ENCODE measurements at places on chromosomes 2 and 18.

DNA sequence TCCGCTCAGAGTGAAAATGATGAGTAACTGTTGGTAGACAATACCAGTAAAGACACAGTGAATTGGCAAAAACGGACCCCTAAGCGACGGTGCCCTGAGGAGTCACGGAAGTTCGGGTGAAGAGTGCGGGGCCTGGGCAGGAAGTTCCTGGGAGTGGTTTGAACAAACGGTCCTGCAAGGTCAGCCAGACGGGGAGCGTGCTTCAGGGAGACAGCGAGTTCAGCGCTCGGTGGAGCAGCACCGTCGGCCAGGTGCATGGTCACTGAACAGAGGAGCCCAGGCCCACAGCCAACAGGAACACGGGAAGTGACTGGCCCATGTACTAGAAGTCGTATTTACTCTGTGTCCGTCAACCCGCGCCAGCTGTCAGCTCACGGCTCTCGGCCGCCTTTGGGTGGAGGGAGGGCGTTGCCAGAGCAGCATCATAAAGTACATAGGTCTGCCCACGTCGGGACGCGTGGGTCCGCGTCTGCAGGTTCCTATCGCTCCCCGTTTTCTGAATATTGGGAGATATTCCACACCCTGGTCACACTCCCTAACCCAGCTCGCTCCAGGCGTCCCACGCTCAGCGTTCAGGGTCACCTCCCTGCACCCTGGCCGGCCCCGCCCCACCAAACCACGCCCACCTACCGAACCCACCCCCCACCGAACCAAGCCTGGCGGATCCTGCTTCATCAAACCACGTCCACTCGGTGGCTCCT lies 75.6 kb upstream of the UXS1 start:
- no peak for DNase-seq

DNA sequence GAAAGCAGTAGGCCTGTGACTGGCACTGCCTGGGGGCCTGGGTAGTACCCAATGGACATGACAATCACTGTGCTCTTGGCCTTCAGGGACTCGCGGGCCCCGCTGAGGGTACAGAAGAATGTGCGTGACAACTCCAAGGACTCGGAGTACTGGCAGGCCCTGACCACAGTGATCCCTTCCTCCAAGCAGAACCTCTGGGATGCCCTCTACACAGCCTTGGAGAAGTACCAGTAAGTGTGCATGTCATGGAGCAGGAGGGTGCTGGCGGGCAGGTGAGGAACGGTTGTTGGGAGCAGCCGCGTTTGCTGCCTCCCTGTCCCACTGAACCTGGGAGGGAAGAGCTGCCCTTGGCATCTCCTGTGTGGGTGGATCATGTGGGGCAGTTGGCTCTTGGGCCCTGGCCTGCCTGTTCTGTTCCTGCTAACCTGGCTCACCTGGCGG lies 23.3 kb downstream of the OTOF start:
- DNase-seq: no peak

DNA sequence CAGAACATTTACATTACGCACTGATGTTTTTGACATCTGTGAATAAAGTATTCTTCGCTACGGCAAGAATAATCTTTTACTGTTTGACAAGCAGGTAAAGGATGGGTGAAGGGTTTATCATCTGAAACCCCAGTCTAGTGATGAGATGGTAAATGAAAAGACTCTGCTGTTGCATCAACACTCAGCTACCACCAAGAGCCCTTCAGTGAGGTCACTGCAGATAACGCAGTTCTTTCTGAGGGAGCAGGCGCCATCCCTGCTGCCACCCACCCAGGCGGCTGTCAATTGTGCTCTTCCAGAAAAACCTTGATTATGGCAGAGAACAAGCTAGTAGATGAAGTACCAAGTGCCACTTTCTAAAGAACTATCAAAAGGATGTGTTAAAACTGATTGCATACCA lies 58.7 kb downstream of the ABCG8 start:
- no peak for DNase-seq

GRCh38 chr2:224055101-224055500 lies 16.0 kb upstream of the SERPINE2 start:
- peak; percentile 15 for DNase-seq

- DNase-seq: peak; percentile 80
Measured at GRCh38 chr18:59612381-59612780, 84.8 kb downstream of the CCBE1 start.

- DNase-seq: peak; percentile 97
Measured at GRCh38 chr2:120736624-120737339, 1.1 kb downstream of the GLI2 start.

GRCh38 chr2:238948765-238949641 lies 101.1 kb downstream of the TWIST2 start:
- peak; percentile 76 for DNase-seq

GRCh38 chr2:24891201-24891600 lies 28.8 kb downstream of the ADCY3 start:
- DNase-seq: no peak

DNA sequence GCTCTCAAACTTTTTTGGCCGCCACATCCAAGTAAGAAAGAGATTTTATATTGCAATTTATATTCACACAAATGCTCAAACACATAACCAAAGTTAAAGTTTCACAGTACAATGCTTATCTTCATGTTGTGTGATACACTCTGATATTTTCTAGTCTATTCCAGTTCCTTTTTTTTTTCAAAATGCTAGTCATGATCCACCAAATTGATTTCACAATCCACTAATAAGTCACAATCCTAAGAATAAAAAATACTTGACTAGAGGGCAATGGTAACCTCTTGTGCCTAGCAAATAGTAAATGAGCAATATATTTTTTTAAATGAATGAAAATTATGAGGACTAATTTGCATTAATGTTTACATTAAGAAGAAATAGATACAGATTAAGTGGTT lies 5.8 kb upstream of the PTPN4 start:
- DNase-seq: no peak

- no peak for DNase-seq
Measured at GRCh38 chr2:143480601-143481236, 351.5 kb downstream of the ARHGAP15 start.

DNA sequence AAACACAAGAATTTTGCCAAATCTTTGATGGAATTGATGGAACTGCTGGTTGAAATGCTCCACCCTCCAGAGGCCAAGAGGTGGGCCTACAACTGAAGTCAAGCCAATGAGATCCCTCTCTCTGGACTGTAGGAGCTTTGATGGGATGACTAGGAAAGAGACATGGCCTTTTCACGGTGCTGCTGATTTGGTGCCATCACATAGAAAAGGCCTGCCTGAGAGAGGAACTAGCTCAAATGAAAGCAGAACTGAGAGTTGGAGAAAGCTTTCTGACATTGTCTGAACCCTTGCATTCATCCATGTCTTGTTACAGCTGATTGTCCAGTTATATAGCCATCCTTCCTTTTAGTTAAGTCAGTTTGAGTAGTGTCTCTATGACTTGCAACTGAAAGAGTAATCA lies 283.8 kb upstream of the LYPD1 start:
- no peak for DNase-seq

- no peak for DNase-seq
Measured at GRCh38 chr2:23485841-23486683, 101.1 kb downstream of the KLHL29 start.

- peak; percentile 82 for DNase-seq
Measured at GRCh38 chr2:128347701-128348539, 29.3 kb upstream of the HS6ST1 start.

DNA sequence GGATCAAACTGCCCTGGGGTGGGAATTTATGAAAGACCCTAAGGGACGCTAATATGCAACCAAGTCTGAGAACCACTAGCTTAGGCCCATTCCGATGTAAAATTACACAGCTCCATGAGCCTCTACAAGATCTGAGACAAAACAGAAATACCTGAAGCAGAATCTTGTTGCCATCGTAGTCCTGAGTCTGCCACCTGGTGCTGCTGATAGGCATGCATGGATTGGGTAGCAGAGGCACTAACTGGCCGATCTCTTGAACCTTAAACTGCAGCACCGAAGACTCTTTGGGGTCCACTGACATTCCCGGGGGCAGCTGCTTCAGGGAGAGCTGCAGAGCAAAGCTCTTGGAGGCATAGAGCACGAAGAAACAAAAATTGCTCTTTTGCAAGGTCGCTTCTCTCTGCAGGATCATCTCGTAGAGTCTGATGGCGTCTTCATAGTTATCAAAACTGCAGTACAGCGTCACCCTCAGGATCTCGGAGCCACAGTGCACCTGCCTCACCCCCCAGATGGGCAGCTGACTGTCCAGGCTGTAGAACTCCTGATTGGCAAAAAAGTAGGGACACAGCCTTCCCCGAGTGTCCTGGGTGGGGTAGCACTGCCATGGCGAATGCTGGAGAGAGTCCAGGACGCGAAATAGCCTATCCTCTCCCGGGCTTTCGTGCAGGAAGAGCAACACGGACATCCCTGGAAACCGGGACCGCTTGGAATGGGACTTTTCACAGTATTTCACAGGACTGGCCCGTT lies 848 bp downstream of the FAM124B start:
- no peak for DNase-seq

- DNase-seq: peak; percentile 38
Measured at GRCh38 chr2:160870729-160871465, 289.3 kb upstream of the TANK start.

DNA sequence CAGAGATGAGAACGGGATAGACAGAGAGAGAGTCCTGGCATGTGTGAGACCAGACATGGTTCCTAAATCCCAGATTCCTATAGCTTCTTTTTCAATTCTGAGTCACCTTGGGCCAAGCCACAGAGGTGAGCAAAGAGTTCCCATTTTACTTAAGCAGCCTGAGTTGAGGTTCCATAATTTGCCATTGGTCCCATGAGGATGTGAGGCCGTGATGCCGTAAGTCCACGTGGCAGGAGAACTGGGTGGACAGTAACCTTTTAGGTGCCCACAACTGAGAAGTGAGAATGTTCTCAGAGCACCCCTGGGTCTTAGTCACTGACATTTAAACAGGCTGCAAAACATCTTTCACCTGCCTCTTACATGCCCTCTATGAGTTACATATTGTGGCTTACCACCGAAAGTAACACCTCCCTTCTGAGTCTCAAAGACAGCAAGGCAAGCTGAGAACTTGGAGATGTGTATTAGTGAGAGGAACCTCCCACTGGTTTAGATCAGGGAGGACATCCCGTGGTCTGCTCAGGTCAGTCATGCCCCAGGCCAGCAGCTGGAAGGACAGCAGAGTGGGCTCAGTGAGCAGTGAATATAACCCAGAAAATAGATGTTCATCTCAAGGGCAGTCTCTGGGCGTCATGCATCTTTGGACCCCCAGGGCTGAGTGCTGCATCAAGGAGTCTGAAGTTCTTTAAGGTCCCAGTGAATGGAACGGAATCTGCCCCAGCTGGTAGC lies 127.9 kb upstream of the LGALSL start:
- no peak for DNase-seq

- DNase-seq: no peak
Measured at GRCh38 chr2:98335271-98335670, 11.0 kb upstream of the CNGA3 start.

GRCh38 chr2:227939271-227940027 lies 68.0 kb downstream of the DAW1 start:
- peak; percentile 56 for DNase-seq

GRCh38 chr18:8988260-8988871 lies 114.1 kb upstream of the NDUFV2 start:
- peak; percentile 71 for DNase-seq

DNA sequence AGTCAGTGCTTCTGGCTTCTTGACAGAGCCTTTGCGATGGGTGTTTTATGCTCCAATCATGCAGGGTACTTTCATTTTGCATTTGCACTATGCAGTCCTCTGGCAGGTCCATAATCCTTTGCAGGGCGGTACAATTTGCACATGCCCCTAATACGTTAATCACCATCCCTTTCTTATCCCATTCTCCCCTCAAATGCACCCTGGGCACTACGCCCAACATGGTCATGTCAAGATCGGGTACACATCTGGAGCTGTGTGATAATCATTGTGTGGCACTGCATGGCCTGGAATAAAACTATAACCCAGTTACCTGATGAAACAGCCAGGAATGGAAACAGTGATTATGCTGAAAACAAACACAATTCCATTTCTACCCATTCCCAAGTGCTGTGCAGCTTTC lies 27.7 kb downstream of the LOXHD1 start:
- DNase-seq: no peak

DNA sequence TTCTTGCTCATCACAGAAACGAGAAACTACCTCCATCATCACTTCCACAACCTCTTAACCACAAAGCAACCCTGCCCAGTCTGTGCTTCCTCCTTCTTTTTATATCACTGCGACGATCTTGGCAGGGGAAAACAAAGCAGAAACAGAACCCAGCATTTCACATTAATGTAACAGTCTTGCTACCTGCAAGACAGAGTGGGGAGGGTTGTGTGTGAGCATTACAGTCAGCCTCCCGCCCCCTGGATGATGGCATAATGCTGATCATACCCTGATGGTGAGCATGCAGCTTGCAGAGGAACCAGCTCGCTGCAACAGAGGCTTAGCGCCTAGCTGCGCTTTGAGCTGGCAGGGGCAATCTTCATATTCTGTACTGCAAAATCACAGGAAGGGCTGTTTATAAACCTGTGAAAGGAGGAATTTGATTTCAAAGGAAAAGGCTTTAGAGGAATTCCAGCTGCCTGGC lies 376.1 kb downstream of the IRS1 start:
- no peak for DNase-seq

GRCh38 chr18:5806860-5807259 lies 88.5 kb downstream of the TMEM200C start:
- no peak for DNase-seq

DNA sequence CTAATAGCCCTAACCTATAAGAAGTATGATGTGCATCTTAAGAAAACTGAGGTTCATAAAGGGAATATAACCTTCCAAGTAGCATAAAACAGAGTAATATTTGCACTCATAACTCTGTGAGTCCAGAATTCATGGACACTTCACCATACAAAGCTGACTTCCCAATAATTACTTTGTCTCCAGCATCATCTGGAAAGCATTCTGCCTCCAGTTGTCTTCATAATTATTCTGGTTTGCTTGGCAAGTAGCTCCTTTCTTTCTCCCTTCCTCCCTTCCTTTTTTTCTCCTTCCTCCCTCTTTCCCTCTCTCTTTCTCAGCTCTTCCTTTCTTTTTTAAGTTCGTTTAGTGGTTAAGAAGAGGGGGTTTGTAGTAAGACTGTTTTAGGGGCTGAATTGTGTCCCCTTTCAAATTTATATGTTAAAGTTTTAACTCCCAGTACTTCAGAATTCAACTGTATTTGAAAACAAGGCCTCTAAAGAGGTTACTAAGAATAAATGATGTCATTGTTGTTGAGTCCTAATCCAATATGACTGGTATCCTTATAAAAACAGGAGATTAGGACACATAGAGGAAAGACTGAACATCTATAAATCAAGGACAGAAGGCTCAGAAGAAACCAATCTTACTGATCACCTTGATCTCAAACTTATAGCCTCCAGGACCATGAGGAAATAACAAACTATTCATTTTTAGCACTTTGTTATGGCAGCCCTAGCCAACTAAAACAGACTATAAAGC lies 28.9 kb downstream of the TFPI start:
- DNase-seq: no peak

- DNase-seq: peak; percentile 61
Measured at GRCh38 chr2:127174136-127174535, 46.0 kb downstream of the CYP27C1 start.

DNA sequence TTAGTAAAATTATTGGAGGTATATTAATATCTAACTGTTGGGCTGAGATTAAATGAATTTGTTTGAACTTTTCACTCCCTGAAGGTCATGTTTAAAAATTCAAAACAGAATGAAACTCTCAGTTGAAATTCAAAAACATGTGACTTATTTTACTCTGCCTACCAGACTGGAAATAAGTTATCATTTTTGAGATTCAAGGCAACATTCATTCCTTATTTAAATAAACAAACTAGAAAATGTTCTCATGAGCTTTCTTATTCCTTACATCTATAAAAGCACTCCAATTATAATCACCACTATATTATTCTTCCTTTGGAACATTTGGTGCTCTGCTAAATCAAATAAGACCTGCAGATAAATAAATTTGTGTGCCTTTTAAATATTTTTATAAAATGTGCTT lies 217.8 kb downstream of the CDH2 start:
- peak; percentile 32 for DNase-seq

- DNase-seq: no peak
Measured at GRCh38 chr2:123688231-123688940, 336.7 kb upstream of the CNTNAP5 start.

Data from EH (cell line).